ENCODE measurements at places on chromosomes 4 and X. TPM values are rescaled to one million over a fixed set of nuclear protein-coding genes. Genes with fewer than 3 reads are reported as not detected.

The H2BW2 gene
- total RNA-seq, result not detected

The MAGEB2 gene
- total RNA-seq, result not detected

The NDP gene
- total RNA-seq, result 0.48 TPM

The SLC25A53 gene
- total RNA-seq, result 3.6 TPM

The GCNA gene
- total RNA-seq, result 0.72 TPM

The ARHGAP36 gene
- not detected for total RNA-seq

The CTAG1B gene
- total RNA-seq, result not detected

The CABS1 gene
- not detected for total RNA-seq

The LEF1 gene
- total RNA-seq, result not detected

The XG gene
- 0.85 TPM for total RNA-seq

The FAM114A1 gene
- 50.1 TPM for total RNA-seq

The TEX13A gene
- not detected for total RNA-seq

The HPSE gene
- total RNA-seq, result 3.0 TPM

The TIMM17B gene
- 53.1 TPM for total RNA-seq

The PSAPL1 gene
- under 0.01 TPM for total RNA-seq

The HPGD gene
- total RNA-seq, result 1.9 TPM

The CENPVL2 gene
- total RNA-seq, result not detected

The KLHL34 gene
- 0.21 TPM for total RNA-seq

The RNF212 gene
- 0.64 TPM for total RNA-seq

The CPZ gene
- not detected for total RNA-seq

The SPATA4 gene
- total RNA-seq, result not detected

The SSX1 gene
- total RNA-seq, result not detected

The NHS gene
- total RNA-seq, result 2.2 TPM

The USP53 gene
- total RNA-seq, result 34.7 TPM

The DOK7 gene
- 5.5 TPM for total RNA-seq

The TLR3 gene
- total RNA-seq, result 1.7 TPM

The ALPK1 gene
- total RNA-seq, result 9.2 TPM

The FGG gene
- not detected for total RNA-seq

The CHRDL1 gene
- 6.3 TPM for total RNA-seq

The SPP1 gene
- 2.3 TPM for total RNA-seq

The NMU gene
- 4.6 TPM for total RNA-seq

The SLC9B1 gene
- not detected for total RNA-seq

The FRMPD3 gene
- not detected for total RNA-seq

Measured in tracheal epithelial cell (primary cell).